ENCODE measurements at places on chromosomes 12 and 14.

GRCh38 chr12:52246720-52247621 is 13.9 kb downstream of the KRT7 start:
- no peaks in the 10 kb centered on the region for H3K27me3 ChIP-seq
- H3K27ac ChIP-seq = no peak overlapping the region
- H3K4me3 ChIP-seq = no peak overlapping the region
- DNase-seq = no peak
- H3K4me1 ChIP-seq = peaks cover 33% of the 10 kb centered on the region

DNA sequence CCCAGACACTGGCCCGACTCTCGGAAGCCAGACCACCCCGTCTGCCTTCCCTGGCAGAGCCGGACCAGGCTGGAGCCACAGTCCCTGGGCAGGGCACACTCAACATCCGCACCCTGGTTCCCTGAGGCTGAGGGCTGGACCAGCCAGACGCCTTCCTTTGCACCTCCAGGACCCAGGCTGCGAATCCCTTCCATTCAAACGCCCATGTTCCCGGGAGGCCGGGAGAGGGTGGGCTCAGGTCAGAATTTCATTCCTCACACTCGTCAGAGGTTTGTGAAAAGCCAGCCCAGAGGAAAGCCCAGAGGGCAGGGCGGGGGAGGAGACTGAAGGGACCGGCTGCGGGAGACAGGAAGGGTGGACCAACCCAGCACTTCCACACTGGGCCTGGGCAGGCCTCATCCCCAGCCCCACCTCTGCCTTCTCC is 58.7 kb downstream of the LRRC74A start:
- no peak overlapping the region for H3K4me3 ChIP-seq
- H3K27ac ChIP-seq = peak overlapping the region; percentile 49
- H3K4me1 ChIP-seq = peaks cover 27% of the 10 kb centered on the region
- H3K36me3 ChIP-seq = no peaks in the 10 kb centered on the region
- H3K27me3 ChIP-seq = no peaks in the 10 kb centered on the region

GRCh38 chr14:23183479-23183878 is at the start of gene SLC7A8:
Gene SLC7A8 (minus strand): TSS chr14:23183660. CDS start chr14:23182914, 746 bp downstream.
- peak within 1 kb of the TSS; percentile 52 for H3K4me3 ChIP-seq
- no peaks in the 10 kb centered on the region for H3K36me3 ChIP-seq
- DNase-seq = no peak
- no peaks in the 10 kb centered on the region for H3K27me3 ChIP-seq
- peaks cover 33% of the 10 kb centered on the region for H3K4me1 ChIP-seq

DNA sequence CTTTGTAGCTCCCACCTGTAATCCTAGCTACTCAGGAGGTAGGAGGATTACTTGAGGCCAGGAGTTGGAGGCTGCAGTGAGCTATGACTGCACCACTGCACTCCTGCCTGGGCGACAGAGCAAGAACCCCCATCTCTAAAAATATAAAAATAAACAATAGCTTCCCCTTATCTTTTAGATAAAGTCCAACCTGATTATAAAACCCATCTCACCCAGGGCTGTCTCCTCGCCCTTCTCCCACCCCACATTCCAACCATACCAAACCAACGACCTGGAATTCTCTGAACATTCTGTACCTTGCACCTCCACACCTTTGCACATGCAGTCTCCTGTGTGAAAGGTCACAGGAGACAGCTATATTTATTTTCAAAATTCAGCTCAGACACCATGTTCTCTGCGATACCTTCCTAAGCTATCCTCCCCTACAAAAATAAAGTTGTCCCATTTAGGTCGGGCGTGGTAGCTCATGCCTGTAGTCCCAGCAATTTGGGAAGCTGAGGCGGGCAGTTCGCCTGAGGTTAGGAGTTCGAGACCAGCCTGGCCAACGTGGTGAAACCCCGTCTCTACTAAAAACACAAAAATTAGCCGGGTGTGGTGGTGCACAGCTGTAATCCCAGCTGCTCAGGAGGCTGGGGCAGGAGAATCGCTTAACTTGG is 7.7 kb downstream of the SLC7A7 start:
- H3K4me1 ChIP-seq = no peaks in the 10 kb centered on the region
- H3K36me3 ChIP-seq = no peaks in the 10 kb centered on the region
- no peaks in the 10 kb centered on the region for H3K27me3 ChIP-seq
- no peak for DNase-seq
- H3K27ac ChIP-seq = no peak overlapping the region
- H3K4me3 ChIP-seq = no peak overlapping the region

- no peak overlapping the region for H3K27ac ChIP-seq
- no peak overlapping the region for H3K4me3 ChIP-seq
- no peak for DNase-seq
- H3K36me3 ChIP-seq = peaks cover 27% of the 10 kb centered on the region
- H3K4me1 ChIP-seq = peaks cover 46% of the 10 kb centered on the region
Measured at GRCh38 chr14:69090187-69090789, 62.6 kb downstream of the DCAF5 start.

DNA sequence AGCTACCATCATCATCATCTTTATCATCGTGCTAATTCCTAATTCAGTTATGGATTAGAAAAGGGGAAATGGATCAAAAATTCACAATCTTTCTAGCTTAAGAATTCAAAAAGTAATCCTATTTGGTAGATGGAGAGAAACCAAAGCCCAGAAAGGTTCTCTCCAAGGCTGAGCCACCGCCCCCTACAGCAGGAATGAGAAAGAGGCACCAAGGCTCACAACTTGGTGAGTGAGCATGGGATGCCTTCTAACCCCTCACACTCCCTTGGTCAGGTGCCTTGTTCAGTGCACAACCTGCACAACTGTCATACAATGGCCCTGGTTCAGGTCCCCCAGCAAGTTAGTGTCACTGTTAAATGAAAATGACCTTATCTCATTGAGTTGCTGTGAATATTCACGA is 171.5 kb downstream of the ANO2 start:
- H3K27ac ChIP-seq = no peak overlapping the region
- no peak for DNase-seq
- H3K27me3 ChIP-seq = no peaks in the 10 kb centered on the region
- peaks cover 7% of the 10 kb centered on the region for H3K4me1 ChIP-seq
- H3K36me3 ChIP-seq = no peaks in the 10 kb centered on the region
- no peak overlapping the region for H3K4me3 ChIP-seq

GRCh38 chr12:47846294-47846996 is 26.7 kb upstream of the HDAC7 start:
- H3K4me1 ChIP-seq = peaks cover 19% of the 10 kb centered on the region
- no peak for DNase-seq

DNA sequence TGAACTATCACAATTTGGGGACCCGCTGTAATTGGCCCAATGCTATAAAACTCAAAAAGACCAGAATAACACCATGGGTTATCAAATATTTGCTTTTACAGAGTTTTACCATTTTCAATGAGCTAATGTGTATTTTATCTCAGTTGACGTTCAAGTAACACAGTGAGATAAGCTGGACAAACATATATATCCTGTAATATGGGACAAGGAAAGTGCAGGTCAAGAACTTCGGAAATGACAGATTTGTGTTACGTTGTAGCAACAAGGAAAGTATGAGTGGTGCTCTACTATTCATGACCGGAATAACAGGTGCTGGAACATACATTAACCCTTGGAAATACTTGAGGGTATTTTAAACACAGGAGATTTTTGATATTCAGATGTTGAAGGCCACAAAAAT is 566.4 kb upstream of the FLRT2 start:
- H3K27me3 ChIP-seq = no peaks in the 10 kb centered on the region
- no peaks in the 10 kb centered on the region for H3K36me3 ChIP-seq
- H3K27ac ChIP-seq = no peak overlapping the region
- H3K4me1 ChIP-seq = no peaks in the 10 kb centered on the region
- H3K4me3 ChIP-seq = no peak overlapping the region
- DNase-seq = no peak
